Kasumi-1 (cell line): ENCODE measurements at places on chromosomes 16 and 17.
A peak's percentile ranks its signal among the peaks of the same experiment; 100 is the strongest.

GRCh38 chr16:71576971-71577370 is at the start of gene TAT:
Gene TAT (minus strand): TSS chr16:71577092. CDS start chr16:71576415, 677 bp downstream.
- DNase-seq: no peak

DNA sequence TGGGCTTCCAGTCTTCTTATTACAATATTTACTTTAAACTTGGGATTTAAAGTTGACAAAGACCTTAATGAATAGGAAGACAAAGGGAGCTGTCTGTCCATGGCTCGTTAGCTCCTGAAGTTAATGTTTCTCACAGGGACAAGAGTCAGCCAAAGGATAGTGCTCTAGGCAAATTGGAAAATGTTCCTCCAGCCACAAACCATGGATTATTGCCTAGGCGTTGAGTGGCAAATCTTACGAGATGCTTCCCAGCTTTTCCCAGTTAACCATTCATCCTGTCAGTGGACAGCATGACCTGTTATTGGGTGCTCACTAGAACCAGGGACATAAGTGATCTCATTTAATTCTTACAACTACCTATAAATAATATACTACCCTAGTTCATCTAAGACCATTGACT is 3.6 kb downstream of the TEX2 start:
- no peak for DNase-seq

DNA sequence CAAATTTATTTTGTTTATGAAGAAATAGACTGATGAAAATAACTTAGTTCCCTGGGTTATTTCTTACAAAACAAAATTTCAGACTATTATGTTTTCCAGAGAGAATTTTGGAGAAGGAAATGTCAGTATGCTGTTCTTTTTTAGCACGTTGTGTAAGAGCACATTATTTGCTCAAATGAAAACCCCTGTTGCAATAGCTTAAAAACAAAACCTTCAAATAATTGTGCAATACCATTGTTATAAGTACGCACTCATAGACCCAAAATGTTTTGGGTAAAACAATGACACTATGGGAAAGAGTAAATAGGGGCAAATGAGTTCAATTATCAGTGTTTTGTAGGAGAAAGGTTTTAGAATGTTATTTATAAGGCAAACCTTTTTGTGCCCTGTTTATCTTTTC is 18.2 kb downstream of the VMP1 start:
- peak; percentile 50 for DNase-seq

GRCh38 chr16:4373356-4373908 is 1.8 kb downstream of the VASN start:
- DNase-seq: no peak

- DNase-seq: no peak
These were observed 64.5 kb upstream of the MED9 start for GRCh38 chr17:17412326-17412725.

GRCh38 chr17:74353446-74354060 is 8.1 kb downstream of the BTBD17 start:
- no peak for DNase-seq

DNA sequence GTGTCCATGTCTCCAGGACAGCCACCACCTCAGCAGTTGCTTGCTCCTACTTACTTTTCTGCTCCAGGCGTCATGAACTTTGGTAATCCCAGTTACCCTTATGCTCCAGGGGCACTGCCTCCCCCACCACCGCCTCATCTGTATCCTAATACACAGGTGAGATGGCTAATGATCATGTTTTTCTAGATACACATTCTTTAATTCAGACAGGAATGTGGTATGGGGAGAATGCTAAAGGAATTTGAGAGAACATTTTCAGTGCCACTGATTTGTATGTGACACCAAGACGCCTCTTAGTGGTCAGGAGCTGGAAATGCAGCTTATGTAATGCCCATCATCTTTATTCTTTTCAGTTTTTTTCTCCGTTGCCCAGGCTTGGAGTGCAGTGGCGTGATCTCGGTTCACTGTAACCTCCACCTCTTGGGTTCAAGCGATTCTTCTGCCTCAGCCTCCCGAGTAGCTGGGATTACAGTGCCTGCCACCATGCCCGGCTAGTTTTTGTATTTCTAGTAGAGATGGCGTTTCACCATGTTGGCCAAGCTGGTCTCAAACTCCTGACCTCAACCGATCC is 8.9 kb upstream of the RAPGEFL1 start:
- DNase-seq: peak; percentile 63
